ENCODE measurements at places on chromosomes 5 and 9. TPM values are rescaled to one million over a fixed set of nuclear protein-coding genes. Genes with fewer than 3 reads are reported as not detected.

GRCh38 chr9:81542118-81542889 is 147.0 kb downstream of the TLE1 start:
- DNase-seq, result no peak

GRCh38 chr9:125889476-125890419 is 142.6 kb downstream of the PBX3 start:
- peak; percentile 55 for DNase-seq

GRCh38 chr5:151195622-151196021 is 28.3 kb downstream of the CCDC69 start:
- no peak for DNase-seq

DNA sequence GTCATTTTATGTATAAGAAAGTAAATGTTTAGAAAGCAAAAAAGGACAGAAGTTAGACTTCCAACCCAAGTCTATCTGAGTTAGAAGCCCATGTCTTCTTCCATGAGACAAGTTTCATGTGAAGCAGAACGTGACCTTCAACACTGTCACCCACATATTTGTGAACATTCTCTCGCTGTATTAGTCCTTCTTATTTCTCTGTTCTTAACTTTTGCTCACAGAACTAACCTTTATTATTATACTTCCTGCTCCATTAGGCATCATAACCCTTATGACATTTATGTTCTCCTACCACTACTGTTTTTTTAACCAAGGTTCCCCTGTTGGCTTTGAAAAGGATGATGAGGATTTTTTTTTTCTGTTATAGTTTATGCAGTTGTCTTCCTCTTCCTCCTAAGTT is 238.8 kb downstream of the ZNF608 start:
- no peak for DNase-seq

DNA sequence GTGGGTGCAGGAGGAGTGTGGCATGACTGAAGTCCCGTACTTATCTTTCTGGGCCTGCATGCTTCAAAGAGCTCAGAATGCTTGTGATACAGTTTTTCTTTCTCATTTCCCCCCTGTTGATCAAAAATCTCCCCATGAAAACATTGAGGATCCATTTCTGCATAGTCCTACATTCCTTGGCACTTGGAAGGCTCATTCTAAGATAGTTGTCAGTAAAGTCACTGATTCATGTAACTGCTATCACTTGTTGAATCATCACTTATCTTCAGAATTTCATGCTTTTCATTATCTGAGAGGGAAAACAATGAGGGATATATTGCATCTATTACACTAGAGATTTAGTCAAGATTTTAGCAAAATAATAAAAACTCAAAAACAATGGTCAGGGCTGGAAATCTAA is 1953.1 kb upstream of the CDH6 start:
- DNase-seq, result no peak

DNA sequence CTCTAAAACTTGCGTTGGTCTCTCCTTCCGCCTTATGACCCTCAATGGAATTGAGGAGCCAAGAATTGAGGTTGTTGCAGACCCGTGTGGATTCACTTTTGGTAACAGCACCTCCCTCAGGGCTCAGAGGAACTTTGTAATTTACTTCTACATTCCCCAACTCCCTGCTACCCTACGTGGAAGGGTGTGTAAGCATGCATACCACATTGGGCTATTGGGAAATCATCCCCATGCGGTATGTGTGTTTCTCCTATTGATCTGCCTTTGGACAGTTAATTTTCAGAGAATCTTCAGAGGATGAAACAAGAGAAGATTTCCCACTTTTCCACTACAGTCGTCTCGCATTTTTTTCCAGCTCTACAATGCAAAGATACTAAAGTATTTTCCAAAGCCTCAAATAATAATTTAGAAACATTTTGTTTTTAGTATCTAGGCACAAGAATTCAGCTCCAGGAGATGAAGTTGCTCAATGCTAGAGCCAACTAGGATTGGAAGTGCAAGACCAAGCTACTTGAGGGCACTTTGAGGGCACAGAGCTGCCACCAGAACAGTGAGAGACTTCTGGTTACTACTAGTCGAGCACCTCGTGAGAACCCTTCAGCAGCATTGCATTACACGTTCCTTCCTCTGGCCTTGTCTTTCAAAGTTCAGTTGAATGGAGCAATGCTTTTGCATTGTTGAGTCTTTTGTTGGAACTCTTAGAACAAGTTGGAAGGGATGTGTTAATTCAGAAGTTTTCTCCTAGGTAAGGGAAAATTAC is 3.4 kb downstream of the C1QTNF3 start:
- no peak for DNase-seq

DNA sequence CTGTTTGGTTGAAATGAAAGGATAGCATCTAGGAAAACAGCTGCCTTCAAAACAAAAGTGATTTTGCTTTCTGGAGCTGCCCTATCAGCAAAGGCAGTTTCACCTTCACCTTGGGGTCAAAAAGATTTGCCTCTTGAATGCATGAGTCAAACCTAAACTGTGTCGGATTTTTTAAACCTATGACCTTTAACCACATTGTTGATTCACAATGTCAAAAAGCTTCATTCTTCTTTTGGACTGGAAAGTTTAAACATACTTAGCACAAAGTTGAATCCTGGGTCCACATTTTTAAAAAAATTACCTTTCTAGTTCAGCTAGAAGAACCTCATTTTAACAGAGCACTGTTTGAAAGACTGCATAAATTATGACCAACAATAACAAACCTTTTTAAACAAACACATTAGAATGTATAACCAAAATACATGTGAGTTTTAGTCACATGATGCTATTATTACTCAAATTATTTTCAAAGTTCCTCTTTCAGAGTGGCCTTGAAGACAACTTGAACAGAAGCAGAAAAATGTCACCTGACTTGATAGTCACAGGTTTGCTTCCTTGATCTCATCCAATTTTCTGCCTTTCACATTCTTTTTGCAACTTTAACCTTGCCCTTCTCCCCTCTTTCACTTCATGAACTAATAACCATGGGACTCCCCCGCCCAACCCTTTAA is 109.7 kb upstream of the LHFPL2 start:
- no peak for DNase-seq

- DNase-seq, result no peak
These were observed 58.5 kb downstream of the SECISBP2 start for GRCh38 chr9:89376741-89377351.

DNA sequence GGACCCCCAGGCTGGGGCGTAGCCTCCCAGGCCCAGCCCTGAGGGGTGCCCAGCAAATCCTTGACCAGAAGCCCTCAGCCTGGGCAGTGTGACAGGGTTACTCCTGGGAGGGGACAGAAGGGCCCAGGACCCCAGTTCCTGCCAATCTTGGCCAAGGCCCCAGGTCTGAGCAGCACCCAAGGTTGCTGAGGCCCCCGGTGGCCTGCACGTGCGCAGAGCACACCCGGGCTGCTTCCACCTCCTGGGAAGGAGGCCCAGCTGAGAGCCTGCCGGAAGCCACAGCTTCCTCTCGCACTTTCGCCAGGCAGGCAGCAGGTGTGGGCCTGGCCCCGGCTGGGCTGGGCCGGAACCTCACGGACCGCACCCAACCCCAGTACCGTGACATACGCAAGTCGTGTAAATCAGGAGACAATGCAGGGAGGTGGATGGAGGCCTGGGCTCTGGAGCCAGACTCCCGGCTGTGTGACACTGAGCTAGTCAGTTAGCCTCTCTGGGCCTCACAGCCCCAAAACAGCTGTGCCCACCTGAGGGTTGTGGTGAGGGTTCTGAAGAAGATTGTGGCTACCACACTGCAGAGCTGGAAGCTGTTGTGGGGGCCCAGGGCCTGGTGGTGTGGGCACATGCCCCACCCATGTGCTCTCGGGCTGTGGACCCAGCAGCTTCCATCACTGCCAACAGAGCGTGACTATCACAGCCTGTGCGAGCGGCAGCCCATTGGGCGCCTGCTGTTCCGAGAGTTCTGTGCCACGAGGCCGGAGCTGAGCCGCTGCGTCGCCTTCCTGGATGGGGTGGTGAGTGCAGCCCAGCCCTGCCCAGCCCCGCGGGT is 5.1 kb downstream of the GRK6 start:
- DNase-seq, result peak; percentile 72

DNA sequence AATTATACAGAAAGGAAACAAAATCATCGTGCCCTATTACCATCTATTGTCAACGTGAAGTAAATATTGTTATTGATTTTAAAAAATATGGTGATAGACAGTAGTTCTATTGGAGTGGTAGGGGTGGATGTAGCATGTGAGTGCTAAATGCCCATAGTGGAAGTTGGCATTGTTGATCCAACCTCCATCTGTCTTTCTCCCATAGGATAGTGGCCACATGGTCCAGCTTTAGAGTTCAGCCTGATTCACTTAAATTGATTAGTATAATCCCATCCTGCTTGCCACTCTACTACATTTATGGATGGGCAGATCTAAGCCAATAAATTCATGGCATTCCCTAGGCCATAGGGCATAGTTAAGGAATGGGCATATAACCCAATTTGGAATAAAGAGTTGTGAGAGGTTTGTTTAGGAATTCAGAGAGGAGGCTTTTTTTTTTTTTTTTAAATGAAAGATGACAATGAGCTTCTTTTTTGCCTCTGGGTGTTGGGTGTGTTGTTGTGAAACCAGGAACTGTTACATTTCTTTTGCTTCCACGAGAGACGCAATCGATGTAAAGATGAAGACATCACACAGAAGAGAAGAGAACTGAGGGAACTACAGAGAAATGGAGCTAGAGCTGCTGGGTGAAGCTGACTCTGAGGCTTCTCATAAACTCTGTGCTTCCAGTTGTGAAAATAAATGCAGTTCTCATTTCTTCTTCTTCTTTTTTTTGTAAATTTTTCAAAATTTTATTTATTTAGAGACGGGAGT is 12.5 kb upstream of the CHD1 start:
- DNase-seq, result no peak

GRCh38 chr5:126883564-126884245 is 106.8 kb downstream of the LMNB1 start:
- no peak for DNase-seq

- no peak for DNase-seq
These were observed 17.8 kb upstream of the S1PR3 start for GRCh38 chr9:88973281-88974045.

DNA sequence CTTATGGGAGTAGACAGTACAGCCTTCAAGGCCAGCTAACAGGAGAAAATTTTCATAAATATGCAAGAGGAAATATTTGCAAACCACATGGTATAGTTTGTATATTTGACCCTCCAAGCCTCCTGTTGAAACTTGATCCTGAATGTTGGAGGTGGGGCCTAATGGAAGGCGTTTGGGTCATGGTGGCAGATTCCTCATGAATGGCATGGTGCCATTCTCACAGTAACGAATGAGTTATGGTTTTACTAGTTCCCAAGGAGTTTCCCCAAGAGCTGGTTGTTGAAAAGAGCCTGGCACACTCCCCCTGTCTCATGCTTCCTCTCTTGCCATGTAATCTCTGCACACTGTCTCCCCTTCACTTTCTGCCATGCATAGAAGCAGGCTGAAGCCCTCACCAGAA is 3.3 kb upstream of the PAIP1 start:
- DNase-seq, result no peak

- DNase-seq, result peak; percentile 46
These were observed 9.8 kb downstream of the CKMT2 start for GRCh38 chr5:81242906-81243436.

DNA sequence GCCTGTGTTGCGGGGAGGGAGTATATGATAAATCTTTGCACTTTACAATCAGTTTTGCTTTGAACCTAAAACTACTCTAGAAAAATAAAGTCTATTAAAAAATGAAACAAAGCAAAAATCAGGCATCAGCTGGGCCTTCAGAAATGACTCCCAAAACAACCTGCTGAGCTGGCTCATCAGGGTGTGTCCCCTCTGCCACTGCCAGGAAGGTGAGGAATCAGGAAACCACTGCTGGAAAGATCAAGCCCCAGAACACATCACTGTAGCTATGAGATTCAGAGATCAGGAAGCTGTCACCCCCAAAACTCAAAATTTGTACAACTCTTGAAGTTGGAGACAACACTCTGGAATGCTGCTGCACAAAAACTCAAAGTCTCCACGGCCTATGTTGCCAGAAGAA is 40.5 kb upstream of the TBCA start:
- no peak for DNase-seq

DNA sequence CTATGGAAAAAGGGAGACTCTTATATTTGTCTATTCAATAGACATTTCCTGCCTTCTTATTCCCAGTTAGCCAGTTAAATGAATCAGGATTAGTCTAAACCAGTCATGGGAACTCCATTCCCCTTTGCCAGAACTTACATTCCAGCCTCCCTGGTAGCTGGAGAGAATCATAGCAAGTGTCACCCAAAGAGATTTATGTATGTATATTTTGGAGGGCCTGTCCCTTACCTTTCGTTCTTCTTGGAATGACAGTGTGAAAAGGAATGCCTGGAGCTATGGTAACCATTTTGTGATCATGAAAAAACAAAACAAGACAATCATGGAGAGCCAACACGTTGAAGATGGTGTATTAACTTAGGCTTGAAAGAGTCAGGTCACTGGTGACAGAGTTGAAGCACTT is 627.7 kb downstream of the CCDC171 start:
- DNase-seq, result no peak

GRCh38 chr5:74067748-74068541 is 441.9 kb downstream of the ARHGEF28 start:
- no peak for DNase-seq

GRCh38 chr9:108045851-108046250 is 556.3 kb upstream of the KLF4 start:
- no peak for DNase-seq

DNA sequence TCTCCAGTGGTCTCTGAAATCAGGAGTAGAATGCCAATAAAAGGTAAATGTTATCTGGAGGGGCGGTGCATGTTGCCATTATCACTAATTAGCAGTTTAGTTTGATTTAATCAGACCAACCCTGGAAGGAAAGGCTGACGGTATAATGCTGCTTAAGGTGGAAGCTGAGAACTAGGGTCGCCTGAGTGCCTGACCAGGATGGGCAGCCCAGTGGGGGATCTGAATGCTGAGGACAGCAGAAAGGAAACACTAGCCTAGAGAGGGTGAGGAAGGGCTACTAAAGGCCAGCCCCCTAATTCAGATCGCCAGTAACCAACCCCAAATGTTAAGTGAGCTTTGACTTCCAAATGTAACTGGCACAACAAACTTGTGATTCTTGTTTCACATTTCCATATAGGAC is 172.2 kb downstream of the APBA1 start:
- DNase-seq, result no peak

DNA sequence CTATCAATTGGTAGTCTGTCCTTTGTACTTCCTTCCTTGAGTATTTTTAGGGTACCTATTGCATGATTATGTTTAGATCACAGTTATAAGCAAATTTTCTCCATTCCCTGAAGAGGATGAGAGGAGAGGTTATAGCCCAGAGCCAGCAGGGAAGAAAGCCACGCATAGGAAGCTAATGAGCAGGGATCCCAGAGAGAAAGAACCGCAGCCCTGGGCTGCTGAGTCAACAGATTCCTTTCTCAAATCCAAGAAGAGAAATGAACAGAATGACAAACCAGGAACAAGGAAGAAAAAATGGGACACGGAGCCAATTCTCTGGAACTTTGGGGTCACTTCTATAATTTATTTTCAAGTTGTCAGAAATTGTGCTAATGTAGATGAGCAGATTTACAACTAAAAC is 284.5 kb downstream of the RFX3 start:
- DNase-seq, result no peak

The SLC6A18 gene
- not detected for total RNA-seq

The ARL14EPL gene
- total RNA-seq, result not detected

The PFN3 gene
- not detected for total RNA-seq

The DND1 gene
- not detected for total RNA-seq

The BARHL1 gene
- total RNA-seq, result not detected

The CNTNAP3 gene
- 18.0 TPM for total RNA-seq

The ACTBL2 gene
- total RNA-seq, result not detected

The PCDHGB2 gene
- total RNA-seq, result 0.18 TPM

The STPG3 gene
- total RNA-seq, result not detected

The PCDHB5 gene
- total RNA-seq, result not detected

The THOC3 gene
- total RNA-seq, result 30.3 TPM

The SEMA5A gene
- 0.95 TPM for total RNA-seq

The FOXI1 gene
- total RNA-seq, result not detected

The CXCL14 gene
- total RNA-seq, result not detected
